Activated T-helper 1 cell treated with Interleukin-2 at 50 U/mL for 16 hours (primary cell): ENCODE measurements at places on chromosomes 6 and 20.

DNA sequence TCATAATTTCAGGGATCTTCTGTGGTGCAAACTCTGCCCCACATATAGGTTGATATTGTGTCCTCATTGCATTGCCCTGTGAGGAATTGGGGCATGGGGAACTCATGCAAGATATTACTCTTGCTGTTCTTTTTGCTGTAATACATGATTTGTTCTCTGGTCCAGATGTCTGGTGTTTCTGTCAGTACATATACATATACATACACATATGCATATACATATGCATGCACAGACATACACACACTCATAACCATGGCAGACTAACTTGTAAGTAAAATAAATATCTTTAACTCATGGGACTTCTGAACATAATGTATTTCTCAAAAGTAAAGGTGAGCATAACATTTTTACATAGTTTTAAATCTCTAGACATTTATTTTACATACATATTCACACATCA, 438.3 kb downstream of the CD109 start:
- DNase-seq = no peak

DNA sequence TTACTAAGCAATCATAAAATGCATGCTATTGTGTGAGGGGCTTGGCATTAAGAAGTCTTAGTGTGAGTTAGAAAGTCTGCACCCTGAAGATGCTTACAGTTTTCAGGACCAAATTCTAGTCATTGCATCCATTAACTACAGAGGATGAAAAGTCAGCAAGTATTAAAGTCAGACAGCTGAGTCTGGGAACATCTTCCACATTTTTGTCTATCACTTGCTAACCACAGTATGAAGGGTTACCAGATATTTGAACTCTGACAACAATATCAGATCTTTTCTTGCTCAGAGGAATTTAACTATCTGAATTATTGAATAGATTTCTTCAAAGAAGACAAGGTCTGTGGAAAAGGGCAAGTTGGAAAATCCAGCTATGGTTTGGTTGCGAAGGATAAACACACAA, 264.4 kb downstream of the BTBD9 start:
- no peak for DNase-seq

DNA sequence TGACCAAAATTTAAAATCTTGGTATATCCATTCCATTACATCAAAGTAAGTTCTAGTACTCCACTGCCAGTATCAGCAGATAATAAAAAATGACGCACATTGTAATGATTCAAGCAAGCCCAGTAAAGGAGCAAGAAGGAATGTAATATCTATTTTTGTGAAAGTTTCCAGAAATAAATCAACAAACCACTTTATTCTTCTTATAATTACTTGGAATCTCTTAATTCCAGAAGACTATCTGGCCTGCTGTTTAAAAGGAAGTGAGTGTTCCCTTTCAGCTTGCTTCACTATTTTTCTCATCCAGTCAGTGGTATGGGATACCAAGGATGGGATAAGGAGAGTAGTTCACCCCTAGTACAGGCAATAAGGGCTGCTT, 42.2 kb upstream of the DSE start:
- DNase-seq = no peak

DNA sequence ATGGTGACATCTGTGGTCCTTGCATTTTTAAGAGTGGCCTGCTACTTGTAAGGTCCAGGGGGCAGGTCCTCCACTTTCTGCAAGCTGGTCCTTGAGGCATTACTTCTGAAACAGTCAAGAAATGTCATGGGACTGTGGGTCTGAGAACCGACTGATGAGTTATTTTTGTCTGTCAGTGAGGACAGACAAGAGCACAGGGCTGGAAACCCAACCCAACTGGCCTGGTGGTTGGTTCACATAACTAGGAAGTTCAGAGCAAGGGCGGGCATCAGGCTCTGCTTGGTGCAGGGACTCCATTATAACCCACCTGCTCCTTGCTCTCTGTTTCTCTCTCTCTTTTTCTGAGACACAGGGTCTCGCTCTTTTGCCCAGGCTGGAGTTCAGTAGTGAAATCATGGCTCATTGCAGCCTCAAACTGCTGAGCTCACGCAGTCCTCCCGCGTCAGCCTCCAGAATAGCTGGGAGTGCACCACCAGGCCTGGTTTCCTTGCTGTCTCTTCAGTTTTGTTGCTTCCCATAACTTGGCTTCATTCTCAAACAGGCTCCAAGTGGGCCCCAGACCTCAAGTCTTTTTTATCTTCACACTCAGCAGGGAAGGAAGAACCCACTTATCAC, 9.2 kb downstream of the CST3 start:
- DNase-seq = no peak

- no peak for DNase-seq
Measured at GRCh38 chr6:158569036-158569435, 9.1 kb downstream of the TMEM181 start.

DNA sequence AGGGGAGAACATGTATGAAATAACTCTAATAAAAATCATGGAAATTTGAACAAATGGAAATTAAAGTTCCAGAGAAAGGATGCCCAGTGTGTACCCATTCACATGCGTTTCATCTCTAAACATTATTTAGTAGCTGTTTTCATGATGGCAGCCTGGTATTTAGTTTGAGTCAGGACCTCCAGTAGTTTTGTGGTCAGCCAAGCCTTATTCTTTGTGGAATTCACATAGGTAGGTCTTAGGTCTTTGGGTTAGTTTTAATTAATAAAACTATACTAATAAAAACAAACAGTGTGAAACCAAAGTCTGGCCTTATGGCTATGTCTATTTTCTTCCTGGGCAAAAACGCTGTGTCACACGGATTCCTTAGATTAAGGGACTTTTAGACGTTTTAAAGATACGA, 137.8 kb downstream of the FOXC1 start:
- no peak for DNase-seq

- no peak for DNase-seq
Measured at GRCh38 chr20:58688840-58689239, 3.8 kb upstream of the NPEPL1 start.

DNA sequence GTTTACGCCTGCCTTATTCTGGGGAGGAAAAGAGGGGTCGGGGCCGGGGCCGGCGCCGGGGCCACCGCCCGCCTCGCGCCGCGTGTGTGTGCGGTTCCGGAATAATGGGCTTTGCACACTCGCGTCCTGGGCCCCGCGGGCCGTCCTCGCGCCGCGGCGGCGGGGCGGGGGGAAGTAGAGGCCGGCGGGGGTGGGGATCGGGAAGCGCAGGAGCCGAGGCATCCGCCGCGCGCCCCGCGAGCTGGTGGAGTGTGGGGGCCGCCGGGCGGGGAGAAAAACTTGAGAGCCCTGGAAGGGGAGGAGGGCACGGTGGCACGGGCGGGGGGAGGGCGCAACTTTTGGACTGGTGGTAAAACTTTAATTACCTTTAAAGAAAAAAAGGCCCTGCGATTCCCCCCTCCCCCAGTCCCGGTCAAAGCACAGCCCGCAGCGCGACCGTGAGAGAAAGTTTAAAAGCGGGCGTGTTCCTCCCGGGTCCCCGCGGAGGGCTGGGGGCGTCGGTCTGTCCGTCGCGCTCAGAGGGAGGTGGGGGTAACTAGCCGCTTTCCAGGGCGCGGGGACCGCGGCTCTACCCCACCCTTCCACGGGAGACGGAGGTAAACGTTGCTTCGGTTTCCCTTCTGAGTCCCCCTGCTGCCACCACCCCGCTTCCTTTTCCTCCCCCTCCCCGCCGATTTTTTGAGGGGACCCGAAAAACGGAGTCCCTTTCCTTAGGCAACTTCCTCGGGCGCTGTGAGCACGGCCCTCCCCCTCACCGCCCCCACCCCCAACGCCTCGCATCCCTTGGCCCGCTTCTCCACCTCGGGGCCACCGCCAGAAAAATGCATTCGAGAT, 1.9 kb downstream of the L3MBTL3 start:
- DNase-seq = peak; percentile 21
